ENCODE measurements at places on chromosomes 4 and X.

DNA sequence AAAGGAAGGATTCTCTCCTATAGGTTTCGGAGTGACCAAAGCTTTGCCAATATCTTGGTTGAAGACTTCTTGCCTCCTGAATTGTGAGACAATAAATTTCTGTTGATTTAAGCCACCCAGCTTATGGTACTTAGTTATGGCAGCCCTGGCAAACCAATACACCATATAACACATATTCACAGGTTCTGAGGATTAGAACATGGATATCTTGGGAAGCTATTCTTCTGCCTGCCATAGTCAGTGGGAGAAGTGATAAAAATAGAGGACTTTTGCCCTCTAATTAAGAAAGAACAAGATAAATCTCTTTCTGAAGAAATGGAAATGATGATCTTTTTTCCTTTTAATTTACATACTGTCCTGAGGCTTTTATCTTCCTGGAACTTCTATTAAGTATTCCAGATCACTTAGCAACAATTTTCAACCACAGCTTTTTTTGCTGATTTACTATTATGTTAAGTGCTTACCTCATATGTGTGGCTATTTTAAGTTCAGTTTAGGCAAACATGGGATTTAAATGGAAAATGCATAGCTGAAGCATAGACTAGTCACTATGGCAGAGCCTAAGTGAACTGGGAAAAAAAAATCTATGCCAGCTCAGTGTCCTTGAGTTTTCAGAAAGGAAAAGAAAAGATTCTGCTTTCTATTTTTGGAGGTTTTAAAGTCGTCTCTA is 381.7 kb downstream of the STPG2 start:
- no peak for DNase-seq

- no peak for DNase-seq
Observed at GRCh38 chrX:21156632-21157031, 217.6 kb upstream of the CNKSR2 start.

DNA sequence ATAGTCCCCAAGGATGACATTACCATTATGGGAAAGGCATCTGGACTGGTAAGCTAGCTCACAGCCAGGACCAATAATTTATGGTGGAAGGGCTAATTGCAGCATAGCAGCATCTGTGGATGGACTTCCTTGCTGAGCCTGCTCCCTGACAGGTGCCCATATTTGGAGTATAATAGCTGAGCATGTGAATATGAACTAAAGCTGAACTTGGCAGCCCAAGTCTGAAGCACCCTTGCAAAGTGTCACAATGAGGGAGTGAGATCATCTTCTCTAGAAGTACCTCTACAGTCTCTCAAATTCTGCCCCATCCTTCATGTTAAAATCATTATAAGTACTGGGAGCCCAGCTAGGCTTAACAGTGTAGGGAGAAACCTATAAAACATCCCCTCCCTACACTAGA is 128.2 kb upstream of the INPP4B start:
- no peak for DNase-seq

DNA sequence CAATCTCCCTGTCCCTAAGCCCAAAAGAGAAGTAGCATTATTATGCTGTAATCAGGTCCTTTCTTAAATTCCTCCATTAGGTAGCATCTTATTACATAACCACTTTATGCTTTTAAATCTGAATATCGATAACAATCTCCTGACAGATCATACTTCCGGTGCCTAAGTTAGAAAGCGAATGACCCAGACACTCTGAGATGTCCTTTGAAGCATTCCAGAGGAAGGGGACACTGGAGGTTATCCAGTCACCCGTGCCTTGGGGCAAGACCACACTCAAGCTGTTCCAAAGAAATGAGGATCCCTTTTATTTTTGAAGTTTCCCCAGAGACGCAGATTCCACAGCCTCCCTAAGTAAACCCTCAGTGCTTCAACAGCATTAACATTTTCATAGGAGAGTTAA is 125.7 kb downstream of the PALLD start:
- no peak for DNase-seq

GRCh38 chrX:148672517-148672916 is 172.1 kb downstream of the AFF2 start:
- DNase-seq = no peak

GRCh38 chrX:69123481-69123880 is 41.8 kb downstream of the PJA1 start:
- no peak for DNase-seq

- no peak for DNase-seq
Observed at GRCh38 chr4:78763251-78763650, 12.9 kb upstream of the BMP2K start.

DNA sequence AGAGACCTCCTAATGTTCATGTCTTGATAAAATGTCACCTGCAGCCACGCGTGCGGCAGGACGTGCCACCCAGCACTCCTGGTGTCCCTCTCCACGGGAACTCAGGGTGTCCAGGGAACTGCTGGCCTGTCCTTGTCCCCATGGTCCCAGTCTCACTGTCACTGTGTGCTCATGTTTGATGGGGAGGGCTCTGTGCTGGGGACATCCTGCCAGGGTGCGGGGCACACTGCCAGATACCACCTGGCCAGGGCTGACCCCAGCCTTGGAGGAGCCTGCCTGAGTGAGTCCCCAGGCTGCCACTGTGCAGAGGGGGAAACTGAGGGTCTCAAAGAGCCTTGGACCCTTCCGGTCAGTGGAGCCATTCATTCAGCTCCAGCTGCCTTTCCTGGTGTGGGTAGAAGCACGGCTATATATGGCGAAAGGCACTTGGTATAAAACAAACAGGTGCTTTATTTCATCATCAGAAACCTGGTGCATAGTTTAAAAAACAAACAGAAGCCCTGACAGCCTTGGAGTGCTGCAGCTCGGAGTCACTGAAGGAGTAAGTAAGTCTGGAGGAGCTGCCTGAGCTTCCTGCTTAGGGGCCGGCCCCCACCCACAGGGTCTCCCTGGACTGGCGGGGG is 33.0 kb downstream of the NOP14 start:
- no peak for DNase-seq

DNA sequence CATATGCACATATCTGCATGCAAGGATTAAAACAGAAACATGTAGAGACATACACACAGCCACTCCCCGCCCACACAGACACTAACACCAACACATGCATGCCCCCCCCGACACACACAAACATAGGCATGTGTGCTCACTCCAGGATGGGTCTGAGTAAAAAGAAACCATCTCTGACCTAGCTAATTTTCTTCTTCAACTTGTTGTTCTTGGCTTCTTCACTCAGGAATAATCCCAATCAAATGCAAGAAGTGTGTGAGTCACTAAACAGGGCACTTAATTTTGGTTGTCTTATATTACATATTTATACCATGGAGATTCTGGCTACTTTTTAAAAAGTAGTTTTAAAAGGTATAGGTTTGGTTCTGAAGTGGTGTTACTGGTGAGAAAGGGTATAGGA is 28.3 kb downstream of the ENOX2 start:
- DNase-seq = no peak

DNA sequence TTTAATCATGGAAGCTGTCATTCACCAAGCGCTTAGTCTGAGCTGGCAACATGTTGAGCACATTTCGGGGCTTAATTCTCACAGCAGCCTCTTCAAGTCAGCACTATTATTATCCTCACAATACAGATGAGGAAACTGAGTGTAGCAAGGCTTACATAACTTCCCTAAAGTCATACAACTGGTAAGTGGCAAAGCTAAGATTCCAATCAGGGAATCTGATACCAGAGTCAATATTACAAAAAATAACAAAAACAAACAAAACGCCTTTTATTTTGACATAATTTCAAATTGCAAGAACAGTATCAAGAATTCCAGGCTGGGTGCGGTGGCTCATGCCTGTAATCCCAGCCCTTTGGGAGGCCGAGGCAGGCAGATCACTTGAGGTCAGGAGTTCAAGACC is 120.4 kb upstream of the DUSP21 start:
- no peak for DNase-seq

GRCh38 chr4:84809946-84810345 is 156.5 kb downstream of the WDFY3 start:
- no peak for DNase-seq

DNA sequence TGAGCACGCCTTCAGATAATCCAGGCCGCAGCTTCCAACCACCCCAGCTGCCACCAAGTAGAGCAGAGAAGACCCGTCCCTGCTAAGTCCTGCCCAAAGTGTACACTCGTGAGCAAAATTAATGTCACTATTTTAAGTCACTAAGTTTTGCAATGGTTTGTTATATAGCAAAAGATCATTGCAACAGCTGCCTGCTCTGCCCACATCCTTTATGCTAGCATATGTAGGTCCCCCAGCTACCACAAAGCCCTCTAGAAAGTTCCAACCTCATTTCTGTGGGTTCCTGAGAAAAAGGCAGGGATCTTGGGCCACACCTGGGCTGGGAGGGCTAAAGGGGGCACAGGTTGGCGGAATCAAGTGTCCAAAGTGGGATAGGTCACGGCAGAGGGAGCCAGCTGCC is 346.9 kb downstream of the BCOR start:
- DNase-seq = no peak

DNA sequence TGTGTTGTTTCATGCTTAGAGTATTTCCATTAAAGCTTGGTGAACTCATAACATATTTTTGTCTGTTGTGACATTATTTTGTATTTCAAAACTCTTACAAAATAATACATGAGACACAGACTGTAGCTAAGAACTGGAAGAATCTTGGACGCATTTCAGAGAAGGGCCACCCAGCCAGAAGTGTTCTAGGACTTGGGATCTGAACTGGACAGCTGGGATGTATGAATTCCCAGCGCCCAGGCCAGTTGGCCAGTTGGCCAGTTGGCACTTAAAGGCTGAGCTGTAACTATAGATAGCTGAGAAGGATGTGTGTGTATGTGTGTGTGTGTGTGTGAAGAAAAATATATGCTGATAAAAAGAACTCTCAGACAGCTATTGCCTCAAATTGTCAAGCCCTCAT is 193.4 kb upstream of the GPR101 start:
- DNase-seq = no peak

DNA sequence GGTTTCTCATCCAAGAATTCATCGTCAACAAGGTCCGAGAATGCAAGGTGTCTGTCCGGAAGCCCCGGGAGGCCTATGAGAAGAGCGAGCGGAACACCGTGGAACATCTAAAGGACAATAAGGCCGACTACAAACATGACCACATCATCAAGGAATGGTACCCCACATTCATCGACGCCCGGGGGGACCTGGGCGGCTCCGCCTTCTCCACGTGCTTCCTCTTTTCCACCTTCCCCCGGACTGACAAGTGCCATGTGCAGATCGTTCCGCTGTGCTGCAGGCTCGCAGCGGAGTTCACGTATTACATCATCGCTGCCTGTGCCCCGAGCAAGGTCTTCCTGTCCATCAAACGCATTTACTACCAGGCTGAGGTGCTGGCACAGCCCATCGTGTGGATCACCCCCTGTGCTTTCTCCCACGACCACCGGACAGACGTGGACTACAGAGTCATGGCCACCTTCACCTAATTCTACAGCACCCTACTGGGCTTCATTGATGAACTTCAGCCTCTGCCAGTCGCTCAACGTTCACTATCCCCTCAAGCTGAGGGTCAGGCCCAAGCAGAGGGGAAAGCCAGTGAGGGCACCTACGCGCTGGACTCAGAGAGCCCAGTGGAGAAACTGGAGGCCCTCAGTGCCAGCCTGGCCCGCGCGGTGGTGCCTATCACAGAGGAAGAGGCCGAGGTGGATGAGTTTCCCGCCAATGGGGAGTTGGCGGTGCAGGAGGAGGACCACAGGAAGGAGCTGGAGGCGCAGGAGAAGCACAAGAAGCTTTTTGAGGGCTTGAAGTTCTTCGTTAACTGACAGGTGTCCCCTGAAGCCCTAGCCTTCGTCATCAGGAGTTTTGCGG is 125.9 kb upstream of the PABPC4L start:
- DNase-seq = no peak

- DNase-seq = no peak
Observed at GRCh38 chr4:161438096-161438495, 725.7 kb downstream of the FSTL5 start.

GRCh38 chr4:90393215-90393614 is 266.0 kb downstream of the CCSER1 start:
- DNase-seq = no peak

DNA sequence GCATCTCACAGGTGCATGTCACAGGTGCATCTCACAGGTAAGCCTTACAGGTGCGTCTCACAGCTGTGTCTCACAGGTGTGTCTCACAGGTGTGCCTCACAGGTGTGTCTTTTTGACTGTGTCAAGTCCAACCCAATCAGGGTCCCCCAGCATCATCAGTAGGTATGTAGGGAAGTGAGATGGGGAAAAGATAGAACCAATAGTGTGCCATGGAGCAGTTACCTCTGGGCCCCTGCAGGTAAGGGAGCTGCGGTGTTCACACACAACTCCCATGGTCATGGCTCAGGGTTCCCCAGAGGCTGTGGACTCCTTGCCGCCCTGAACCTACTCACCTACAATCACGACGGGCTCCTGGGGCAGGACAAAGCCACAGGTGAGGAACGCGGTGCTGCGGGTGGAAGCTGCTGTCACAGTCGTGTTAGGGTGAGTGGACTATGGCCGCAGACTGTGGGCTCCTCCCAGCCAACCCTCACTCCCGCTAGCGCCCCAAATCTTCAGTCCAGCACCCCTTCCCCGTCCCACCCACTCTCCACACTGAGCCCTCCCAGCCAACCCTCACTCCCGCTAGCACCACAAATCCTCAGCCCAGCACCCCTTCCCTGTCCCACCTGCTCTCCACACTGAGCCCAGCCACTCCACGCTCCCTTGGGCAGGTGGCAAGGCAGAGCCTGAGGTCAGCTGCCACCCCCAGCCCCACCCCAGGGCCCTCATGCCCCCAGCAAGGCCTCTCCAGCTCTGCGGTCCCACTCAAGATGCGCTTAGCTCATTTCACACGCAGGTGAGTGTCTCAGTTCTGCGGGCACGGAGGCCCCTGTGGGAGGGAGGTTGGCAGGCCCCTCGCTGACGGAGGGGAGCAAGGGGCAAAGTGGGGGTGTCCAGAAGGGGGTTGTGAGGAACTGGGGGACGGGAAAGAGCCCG is 2.1 kb upstream of the PDE6B start:
- DNase-seq = no peak

DNA sequence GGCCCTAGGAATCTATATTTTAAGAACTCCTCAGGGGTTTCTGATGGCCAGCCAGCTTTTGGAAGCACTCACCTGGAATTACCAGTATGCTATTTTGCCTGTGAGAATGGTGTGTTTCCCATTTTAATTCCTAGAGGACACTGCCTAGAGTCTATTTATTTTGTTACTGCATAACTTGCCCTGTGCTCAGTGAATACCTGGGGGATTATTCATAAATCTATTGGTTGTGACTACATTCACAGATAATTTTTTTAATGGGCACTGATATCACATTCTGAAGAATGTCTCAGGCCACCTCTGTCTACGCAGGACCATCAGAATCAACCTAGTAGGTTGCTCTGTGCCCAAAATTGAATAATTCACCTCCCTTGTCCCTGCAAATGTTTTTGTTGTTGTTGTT is 6.7 kb downstream of the ARL13A start:
- no peak for DNase-seq

- DNase-seq = no peak
Observed at GRCh38 chr4:97374526-97374925, 768.8 kb downstream of the STPG2 start.

All from stimulated activated CD8-positive, alpha-beta memory T cell treated with anti-CD3 and anti-CD28 coated beads, Interleukin-2, amount 100 ng/mL, for 1 hour (primary cell).